ENCODE measurements at places on chromosomes 7 and 10. TPM values are rescaled to one million over a fixed set of nuclear protein-coding genes. Genes with fewer than 3 reads are reported as not detected.

HOXA1 gene
- polyA plus RNA-seq, result 1.0 TPM

TDRD1 gene
- not detected for polyA plus RNA-seq

ANKRD7 gene
- not detected for polyA plus RNA-seq

GRCh38 chr7:4613846-4614548, 68.1 kb upstream of the FOXK1 start:
- DNase-seq, result no peak

DNA sequence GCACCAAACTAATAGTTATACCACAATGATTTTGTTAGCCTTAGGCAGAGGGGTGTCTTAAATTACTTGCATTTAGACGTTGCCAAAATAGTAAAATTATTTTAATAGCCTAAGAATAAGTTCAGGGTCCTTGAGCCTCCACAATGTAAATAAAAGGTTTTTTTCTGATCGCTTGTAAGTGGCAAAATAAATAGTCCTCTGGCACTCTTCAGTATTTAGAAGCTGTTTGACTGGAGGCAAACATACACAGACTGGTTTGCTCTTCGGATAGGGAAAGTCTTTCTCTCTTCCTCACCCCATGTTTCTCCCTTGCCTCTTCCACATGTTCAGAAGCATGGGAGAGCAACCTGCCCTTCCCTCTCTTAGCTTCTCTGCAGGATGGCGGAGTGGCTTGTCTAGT, 49.5 kb upstream of the FAM180A start:
- DNase-seq, result no peak

- no peak for DNase-seq
Measured at GRCh38 chr10:24958721-24959381, 6.4 kb upstream of the PRTFDC1 start.

GRCh38 chr10:3117486-3117885, 50.1 kb downstream of the PFKP start:
- DNase-seq, result no peak

All from BJ (cell line).